ENCODE measurements at places on chromosomes 3 and 15.

GRCh38 chr3:171974986-171975837, 64.2 kb upstream of the FNDC3B start:
- no peak for DNase-seq

DNA sequence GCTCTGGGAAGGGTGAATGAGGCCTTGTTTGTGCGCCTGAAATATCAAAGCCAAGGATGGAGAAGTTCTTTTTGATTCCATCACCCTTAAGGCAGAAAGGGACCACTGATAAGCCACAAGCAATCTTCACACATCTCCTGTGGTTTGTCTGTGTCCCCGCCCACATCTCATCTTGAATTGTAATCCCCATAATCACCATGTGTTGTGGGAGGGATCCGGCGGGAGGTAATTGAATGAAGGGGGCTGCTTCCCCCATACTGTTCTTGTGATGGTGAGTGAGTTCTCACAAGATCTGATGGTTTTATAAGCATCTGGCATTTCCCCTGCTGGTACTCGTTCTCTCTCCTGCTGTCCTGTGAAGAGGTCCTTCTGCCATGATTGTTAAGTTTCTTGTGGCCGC, 329.6 kb upstream of the RGMA start:
- no peak for DNase-seq

DNA sequence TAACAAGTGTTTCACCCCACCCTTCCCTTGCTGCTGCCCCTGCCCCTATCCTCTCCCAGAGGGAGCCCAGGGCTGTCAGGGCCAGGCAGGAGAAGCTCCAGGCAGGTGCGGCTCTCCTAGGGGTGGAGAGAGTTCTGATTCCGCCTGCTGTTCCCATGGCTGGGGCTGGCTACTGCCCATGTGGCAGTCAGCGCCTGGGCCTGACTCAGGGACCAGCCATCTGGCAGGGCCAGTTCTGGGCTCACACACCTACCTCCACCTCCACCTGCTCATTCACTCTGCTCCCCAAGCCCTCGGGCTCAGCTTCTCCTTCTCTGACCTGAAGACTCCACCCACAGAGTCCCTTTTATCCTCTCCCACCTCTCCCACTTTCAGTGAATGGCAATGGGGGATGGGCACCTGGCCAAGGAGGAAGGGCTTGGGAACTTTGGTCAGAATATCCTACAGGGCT, 23.4 kb downstream of the AMOTL2 start:
- no peak for DNase-seq

GRCh38 chr3:16908016-16908807, 23.5 kb downstream of the PLCL2 start:
- DNase-seq: no peak

DNA sequence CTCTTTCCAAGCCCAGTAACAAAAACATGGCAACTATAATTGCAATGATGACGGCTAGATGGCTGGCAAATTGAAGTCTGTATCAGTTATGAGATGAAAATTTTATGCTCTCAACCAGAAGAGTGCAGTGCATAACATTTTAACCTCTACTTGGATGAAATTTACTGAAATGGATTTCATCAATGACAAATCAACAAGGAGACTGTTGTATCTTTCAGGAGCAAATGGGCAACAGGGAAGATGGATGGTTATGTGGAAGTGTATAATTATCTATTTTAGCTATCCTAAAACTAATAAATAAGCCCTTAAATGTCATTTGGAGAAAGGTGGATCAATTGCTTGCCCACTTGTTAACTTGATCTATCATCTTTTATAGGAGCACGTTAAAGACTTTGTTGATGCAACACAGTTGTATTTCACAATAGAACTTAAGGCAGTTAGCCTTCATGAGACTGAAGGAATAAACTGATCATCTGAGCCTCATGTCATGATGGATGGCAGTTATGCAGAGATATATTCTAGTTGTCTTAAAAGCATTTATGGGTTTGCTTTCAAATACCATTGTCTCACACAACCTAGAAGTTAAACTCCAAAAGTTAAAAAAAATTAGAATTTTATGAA, 315.1 kb upstream of the TBC1D5 start:
- DNase-seq: no peak

GRCh38 chr15:73287019-73287418, 81.7 kb downstream of the HCN4 start:
- DNase-seq: no peak

DNA sequence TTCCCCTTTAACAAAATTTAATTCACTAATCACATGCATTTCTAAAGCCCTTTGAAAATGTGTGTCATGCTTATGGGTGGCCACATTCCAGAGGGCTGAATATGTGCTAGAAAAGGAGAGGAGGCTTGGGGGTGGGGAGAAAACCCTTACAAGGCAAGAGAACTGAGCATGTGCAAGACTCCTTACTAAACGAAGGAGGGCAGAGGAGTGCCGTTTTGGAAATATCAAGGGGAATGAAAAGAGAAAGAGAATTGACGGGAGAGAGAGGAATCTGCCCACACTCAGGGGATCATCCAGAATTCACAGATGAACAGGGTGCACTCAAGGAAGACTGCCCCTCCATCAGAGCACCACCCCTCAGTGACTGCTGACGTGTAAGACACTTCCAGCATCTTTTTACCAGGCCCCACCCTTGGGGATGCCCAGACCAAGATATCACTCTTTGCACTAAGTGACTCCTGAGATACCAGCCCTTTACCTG, 37.9 kb upstream of the TSC22D2 start:
- DNase-seq: no peak

GRCh38 chr3:143421556-143421955, 302.0 kb downstream of the CHST2 start:
- no peak for DNase-seq

- peak; percentile 92 for DNase-seq
Observed at GRCh38 chr3:50260027-50260941, 8.7 kb upstream of the SEMA3B start.

- peak; percentile 30 for DNase-seq
Observed at GRCh38 chr3:28575100-28575745, 226.6 kb upstream of the AZI2 start.

DNA sequence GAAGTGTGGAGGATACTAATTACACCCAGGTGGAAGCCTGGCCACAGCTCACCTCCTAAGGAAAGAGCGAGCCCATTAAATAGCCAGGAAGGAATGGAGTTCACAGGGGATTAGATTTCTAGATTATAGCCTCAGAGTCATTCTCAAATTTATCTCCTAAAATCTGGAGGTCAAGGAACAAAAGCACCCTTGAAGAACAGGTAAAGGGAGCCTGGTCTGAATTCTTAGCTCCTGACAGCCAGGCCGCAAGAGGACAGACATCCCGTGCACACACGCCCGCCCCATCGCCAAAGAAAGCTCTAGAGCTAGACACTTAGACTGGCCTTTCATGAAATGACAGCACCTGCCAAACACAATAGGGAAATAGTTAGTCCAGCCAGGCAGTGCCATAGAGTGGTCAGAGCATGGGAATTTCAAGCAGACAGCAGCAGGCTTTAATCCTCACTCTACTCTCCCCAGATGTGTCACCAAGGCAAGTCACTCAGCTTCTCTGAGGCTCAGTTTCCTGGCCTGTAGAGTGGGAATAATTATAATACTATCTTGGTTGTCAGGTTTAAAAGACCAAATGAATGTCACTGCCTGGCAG, 59.2 kb downstream of the LIPC start:
- DNase-seq: no peak

GRCh38 chr3:159841766-159842165, 146.9 kb upstream of the IL12A start:
- DNase-seq: no peak

DNA sequence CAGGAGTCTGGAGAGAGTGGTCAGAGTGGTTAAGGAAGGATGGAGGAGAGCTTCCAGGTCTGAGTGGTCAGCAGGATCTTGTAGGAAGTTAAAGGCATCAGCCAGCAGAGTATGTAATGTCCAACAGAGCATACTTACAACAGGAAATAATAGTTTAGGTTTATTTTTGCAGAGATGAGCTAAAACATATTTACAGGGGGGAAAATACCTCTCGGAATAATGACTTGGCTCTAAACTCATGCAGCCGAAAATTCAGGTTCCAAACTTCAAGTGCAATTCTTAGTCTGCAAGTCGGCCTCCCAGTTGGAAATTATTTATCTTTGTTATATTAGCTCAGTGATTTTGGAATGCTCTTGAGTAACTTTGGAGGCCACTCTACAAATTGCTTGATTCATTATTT, 385.0 kb upstream of the C2CD4B start:
- no peak for DNase-seq

DNA sequence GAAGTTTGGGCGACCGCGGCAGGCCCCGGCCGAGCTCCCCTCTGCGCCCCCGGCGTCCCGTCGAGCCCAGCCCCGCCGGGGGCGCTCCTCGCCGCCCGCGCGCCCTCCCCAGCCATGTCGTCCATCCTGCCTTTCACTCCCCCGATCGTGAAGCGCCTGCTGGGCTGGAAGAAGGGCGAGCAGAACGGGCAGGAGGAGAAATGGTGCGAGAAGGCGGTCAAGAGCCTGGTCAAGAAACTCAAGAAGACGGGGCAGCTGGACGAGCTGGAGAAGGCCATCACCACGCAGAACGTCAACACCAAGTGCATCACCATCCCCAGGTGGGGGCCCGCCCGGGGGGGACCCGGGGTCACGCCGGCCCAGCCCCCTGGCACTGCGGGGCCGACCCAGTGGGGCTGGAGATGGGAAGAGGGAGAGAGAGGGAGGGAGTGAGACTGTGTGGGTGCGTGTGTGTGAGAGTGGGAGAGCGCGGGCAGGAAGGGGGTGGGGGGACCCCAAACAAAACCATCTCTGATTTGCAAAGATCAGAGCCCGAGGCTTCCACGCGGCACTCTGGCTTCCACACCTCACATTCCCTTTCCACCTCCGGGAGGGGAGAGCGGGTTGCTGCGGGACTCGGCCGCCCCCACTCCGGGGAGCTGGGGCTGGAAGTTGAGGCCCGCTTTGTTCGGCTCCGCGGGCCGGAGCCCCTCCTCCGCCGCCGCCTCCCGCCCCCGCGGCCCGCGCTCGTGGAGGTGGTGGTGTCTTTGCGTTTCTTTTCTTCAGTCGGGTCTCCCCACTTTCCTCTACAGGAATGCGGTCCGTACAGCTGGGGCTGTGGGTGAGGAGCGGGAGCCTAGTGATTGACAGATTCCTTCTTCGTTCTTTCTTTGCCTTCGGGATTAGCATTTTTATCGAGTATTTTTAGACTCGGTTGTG, 898 bp downstream of the SMAD3 start:
- no peak for DNase-seq

- DNase-seq: no peak
Observed at GRCh38 chr3:46979958-46980497, 562 bp downstream of the NBEAL2 start.
